Spleen (tissue), 13 donors: ENCODE measurements at places on chromosomes 3 and 15. TPM values are rescaled to one million over a fixed set of nuclear protein-coding genes. Genes with fewer than 3 reads are reported as not detected.

Gene LYZL4
- not detected for total RNA-seq

Gene SHQ1
- total RNA-seq, result 17.4 TPM

Gene SPTBN5
- 0.43 TPM for total RNA-seq

Gene AGBL1
- not detected for total RNA-seq

Gene SNURF
- 13.9 TPM for total RNA-seq

Gene IL16
- total RNA-seq, result 159 TPM

Gene ITGA11
- total RNA-seq, result 9.4 TPM

Gene SLCO2A1
- 46.4 TPM for total RNA-seq

Gene MYZAP
- total RNA-seq, result 26.2 TPM

Gene SYNPR
- not detected for total RNA-seq

Gene AADACL2
- total RNA-seq, result not detected

Gene ALG3
- 35.7 TPM for total RNA-seq

Gene CA12
- 1.0 TPM for total RNA-seq

Gene TRPM1
- not detected for total RNA-seq

DNA sequence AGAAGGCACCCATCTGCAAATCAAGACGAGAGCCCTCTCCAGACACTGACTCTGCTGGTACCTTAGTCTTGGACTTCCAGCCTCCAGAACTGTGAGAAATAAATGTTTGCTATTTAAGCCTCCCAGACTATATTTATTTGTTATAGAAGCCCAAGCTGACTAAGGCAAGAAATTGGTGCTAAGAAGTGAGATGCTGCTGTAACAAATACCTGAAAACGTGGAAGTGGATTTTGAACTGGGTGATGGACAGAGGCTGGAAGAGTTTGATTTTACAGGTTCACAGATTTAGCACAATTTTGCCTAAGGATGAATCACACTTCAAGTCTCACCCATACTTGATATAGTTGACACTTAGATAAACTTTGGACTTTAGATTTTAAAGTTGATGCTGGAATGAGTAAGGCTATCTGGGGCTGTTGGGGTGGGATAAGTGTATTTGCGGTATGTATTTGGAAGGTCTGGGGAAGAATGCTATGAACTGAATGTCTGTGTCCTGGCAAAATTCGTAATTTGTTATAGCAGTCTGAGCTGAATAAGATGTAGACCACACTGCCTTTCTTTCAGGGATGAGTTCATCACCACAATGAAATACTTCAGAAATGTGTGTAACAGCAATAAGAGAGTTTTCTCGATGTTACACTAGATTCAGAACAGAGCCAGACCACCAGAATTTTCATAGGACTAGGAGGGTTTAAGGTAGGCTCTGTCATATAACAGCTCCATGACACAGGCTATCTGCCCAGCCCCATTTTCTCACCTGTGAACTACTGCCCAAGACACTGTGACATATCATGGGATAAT lies 120.5 kb upstream of the LMCD1 start:
- no peak for DNase-seq

GRCh38 chr15:59812250-59812870 lies 123.2 kb upstream of the BNIP2 start:
- DNase-seq, result no peak

DNA sequence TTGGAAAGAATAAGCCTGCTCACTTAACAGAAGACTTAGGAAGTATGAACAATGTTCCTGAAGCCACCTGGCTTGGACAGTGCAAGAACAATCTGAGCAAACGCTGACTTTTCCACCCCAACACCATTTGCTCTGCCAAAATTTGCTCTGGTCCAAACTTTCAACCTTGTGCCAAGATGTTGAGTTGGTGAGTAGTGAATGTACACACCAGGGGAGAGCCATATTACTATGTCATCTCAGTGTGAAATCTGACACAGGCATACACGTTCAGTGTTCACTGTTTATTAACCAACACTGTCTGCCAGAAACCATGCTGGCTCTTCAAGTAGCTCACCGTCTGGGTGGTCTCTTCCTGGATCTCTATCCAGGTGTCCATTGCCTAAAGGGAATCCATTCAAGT lies 152.9 kb upstream of the LPP start:
- no peak for DNase-seq

GRCh38 chr3:61562721-61563312 lies 1.4 kb downstream of the PTPRG start:
- DNase-seq, result no peak

DNA sequence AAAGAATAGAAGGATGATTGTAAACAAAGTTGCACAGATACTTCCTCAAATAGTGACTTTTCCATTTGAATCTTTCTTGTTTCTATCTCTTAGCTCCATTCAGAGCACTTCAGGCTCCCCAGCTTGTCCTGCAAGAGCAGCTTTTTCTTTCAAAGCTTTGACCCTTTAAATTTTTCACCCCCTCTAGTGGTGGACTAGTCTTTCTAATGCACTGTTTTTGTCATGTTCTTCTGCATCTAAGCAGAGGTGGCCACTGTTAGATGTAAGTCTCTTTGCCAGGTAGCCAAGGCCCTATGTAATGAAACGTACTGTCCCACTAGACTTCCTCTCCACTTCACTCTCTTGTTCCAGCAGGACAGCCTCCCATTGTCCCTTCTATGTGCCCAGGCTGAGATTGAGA lies 74.0 kb upstream of the MANF start:
- DNase-seq, result no peak

DNA sequence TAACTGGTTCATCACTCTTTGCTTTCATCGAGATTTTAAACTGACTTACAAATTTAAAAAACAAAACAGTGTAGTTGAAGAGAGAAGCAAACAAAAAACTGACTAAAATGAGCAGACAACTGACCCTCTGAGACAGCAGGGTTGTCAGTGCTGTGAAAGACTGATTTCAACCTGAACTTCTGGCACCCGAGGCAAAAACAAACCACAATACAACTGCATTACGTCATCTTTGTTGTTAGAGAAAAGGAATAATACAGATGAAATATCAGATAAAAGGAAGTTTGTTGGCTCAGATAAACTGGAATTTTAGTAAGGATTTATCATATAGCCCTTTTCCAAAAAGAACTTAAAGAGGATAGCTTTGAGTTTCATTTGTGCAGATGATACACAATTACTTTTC lies 51.1 kb downstream of the PARP15 start:
- DNase-seq, result no peak

DNA sequence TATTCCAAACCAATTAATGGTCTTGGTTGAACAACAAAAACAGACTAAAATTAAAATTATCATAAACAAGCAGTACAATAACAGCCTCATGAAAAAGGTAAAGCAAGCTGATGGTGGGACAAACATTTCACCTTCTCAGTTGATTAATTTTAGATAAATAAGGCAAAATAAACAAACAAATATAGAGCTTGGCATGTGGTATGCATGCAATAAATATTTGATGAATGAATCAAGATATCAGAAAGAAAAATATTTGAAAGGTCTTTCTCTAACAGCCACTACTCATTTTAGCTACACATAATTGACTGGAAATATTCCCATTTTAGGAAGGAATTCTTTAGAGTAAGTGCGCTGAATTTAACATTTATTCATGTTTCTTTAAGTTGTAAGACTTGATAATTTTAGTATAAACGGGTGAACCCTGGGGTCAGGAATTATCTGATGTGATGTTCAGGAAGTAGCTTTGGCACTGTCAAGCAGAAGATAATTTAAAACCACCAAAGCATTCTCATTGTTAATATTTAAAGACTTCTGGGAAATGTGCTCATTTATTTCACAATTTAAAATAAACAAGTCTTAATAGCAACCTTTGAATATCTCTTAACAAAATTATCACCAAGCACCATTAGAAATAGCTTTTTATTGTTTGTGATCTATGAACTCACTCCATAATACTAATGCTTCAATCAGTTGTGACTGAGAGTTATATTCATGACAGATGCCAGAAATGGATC lies 372.3 kb upstream of the TGFBR2 start:
- DNase-seq, result no peak

DNA sequence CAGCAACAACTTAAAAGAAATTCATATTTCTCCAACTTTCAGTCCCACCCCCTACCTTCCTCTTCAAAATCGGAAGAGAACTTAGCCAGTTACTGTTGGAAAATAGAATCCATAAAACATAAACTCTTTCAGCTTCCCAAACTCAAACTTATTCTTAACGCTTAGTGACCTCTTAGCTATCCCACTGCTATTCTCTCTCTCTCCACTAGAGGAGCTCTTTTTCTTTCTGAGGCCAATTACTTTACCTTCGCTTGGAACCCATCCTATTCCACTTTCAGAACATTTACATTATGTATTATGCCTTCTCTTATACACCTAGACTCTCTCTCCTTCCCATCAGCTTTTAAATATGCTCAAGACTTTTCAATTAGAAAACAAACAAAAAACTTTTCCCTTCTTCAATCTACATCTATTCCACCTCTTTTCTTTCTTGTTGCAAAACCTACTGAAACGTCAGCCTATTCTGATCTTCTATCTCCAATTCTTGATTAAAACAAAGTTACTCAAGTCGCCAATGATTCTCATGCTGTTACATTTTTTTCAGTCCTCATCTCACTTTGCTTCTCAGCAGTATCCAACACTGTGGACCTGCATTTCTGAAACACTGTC lies 13.4 kb upstream of the GHSR start:
- DNase-seq, result no peak

- DNase-seq, result no peak
These were observed 194.2 kb downstream of the EBLN2 start for GRCh38 chr3:73255609-73256029.

- no peak for DNase-seq
These were observed 771 bp downstream of the CALML4 start for GRCh38 chr15:68204361-68204760.

- no peak for DNase-seq
These were observed 188.1 kb upstream of the NSMCE3 start for GRCh38 chr15:29457729-29458128.

- DNase-seq, result no peak
These were observed 9.6 kb upstream of the SMAD6 start for GRCh38 chr15:66692391-66692790.

GRCh38 chr3:111073218-111073617 lies 1.6 kb downstream of the NECTIN3 start:
- no peak for DNase-seq

GRCh38 chr3:24751020-24751419 lies 256.4 kb upstream of the THRB start:
- DNase-seq, result no peak

DNA sequence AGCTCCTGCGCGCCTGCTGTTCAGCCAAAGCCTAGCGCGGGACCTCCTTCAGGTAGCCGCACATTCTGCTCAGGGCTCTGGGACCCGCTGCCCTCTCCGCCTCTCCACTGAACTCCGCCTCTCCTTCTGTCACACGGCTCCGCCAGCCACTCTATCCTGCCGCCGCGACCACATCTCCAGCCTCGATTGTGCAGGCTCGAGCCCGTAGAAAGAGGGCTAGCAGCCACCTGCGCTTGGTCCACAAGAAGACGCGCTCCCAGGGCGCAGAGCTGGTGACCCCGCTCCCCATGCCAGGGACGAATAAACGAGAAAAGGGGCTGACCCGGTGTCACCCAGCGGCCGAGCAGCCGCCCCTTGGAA lies 1.1 kb upstream of the VIPR1 start:
- DNase-seq, result no peak

DNA sequence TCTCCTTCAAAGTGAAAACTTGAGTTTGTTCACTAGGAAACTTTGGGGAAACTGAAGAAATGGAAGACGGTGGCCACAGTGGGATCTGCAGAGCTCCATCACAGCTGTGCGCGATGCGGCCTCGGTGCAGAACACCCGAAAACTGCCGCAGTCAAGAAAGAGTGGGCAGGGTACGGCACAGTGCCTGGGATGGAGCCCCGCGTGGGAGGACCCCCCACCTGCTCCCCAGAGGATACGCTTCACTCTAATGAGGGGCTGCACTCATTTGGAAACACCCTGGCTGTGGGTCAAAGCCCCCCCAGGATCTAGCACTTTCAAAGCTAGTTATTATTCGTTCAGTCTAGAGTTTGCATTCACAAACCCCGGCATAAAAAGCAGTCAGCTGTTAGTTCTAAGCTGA lies 9.5 kb downstream of the ADAMTS17 start:
- DNase-seq, result no peak

GRCh38 chr3:4313606-4314293 lies 10.6 kb downstream of the SETMAR start:
- no peak for DNase-seq

DNA sequence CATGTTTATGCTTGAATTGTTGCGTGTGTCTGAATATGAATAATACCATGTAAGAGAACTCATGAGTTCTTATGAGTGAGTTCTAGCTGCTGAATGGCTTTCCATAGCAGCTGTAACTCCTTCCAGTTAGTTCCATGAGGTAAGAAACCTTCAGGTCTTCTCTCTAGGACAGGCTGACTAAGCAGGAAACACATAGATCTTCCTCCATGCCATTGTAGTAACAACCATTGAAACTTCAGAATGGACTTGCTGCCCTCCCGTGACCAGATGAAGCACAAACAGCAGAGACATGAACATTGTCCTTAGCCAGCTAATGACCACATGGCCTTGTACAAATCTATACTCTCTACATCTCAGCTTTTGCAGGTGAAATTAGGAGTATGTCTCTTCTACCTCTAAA lies 200.0 kb downstream of the ZNF385D start:
- DNase-seq, result no peak

- no peak for DNase-seq
These were observed 9.1 kb upstream of the ADPRH start for GRCh38 chr3:119570229-119570628.

GRCh38 chr3:111076732-111077131 lies 5.1 kb downstream of the NECTIN3 start:
- no peak for DNase-seq

- DNase-seq, result no peak
These were observed 355.0 kb upstream of the SEMA6D start for GRCh38 chr15:47362118-47362905.

DNA sequence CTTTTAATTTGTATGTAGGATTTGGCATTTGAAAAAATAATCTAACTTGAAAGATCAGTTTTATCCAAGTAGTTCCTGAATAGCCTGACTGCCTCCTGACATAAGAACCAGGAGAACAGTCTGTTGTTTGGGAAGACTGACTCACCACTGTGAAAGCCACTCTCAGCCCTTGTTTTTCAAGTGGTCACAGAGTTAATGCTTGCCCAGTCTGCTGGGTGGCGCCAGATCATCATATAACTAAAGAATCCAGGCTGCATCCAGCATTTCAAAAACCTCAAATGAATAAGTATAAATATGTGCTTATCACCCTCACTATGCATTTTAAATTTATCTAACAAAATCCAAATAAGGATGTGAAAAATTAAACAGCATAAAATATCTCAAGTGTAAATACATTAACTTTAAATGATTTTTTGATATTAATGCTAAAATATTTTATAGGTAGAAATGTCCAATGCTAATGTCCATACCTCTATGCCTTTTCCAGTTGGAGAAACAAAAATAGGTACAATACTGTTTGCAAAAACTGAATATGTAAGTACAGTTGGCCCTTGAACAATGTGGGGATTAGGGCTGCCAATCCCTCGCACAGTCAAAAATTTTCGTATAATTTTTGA lies 26.9 kb upstream of the ZBBX start:
- no peak for DNase-seq

- no peak for DNase-seq
These were observed 132.3 kb upstream of the NEO1 start for GRCh38 chr15:72919936-72920465.

DNA sequence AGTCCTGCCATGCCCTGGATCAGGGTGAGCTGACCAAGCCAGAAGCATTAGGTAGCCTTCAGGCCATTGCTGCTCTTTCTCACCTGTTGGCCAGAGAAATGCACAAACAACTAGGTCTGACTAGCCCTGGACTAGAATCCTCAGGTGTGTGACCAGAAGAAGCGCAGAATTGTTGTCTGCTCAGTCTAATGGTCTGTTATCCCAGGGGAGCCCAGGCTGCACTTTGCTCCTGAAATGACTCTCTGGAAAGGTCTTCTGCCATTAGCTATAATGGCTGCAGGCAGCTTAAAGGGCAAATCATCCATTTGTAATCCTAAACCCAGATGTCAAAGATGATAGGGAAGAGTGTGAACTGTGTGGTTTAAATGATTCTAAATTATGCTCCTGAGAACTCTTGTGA lies 246.1 kb downstream of the NFKBIZ start:
- DNase-seq, result no peak
